HS-5 (cell line): ENCODE measurements at places on chromosomes 16 and 17.

DNA sequence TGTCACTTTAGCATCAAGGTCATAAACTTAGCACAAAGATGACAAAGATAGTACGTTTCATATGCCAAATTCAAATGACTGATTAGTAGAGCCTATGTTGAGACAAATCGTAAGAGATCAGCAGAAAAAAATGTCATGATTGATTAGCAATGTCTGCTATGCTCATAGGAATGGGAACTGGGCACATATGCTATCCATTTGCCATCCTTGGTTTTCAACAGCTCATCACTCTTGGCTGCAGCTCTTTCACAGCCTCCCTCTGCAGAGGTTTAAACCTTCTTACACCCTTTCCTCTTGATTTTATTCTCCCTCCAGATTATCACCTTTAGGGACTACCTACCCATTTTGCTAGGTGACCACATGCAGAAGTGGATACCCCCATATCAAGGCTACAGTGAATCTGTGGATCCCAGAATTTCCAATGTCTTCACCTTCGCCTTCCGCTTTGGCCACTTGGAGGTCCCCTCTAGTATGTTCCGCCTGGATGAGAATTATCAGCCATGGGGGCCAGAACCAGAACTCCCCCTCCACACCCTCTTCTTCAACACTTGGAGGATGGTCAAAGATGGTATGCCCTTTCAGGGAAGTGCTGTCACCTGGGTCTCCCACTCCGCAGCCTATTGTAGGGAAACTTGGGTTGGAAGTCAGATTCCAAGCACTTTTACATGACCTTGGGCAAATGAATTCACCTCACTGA is 16.2 kb downstream of the MPO start:
- DNase-seq: no peak

DNA sequence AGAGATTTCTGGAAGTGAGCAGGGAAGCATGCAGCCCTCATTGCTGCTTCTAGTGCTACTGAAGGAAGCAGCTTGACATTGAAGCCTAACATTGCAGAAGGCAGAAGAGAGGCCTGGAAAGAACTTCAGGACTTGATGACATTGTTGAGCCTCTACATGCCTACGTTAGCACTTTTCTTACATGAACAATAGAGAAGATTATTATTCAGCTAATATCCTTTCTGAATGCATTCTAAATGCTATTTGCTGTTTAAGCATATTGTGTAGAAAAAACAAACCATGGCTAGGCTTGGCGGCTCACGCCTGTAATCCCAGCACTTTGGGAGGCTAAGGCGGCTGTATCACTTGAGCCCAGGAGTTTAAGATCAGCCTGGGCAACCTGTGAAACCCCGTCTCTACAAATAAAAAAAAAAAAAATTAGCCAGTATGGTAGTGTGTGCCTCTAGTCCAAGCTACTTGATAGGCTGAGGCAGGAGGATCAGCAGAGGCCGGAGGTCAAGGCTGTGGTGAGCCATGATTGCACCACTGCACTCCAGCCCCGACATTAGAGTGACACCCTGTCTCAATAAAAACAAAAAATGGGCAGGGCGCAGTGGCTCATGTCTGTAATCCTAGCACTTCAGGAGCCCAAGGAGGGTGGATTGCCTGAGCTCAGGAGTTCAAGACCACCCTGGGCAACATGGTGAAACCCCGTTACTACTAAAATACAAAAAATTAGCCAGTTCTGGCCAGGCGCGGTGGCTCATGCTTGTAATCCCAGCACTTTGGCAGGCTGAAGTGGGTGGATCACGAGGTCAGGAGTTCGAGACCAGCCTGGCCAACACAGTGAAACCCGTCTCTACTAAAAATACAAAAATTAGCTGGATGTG is 2.2 kb upstream of the AURKB start:
- no peak for DNase-seq

GRCh38 chr17:28018439-28019070 is 23.9 kb upstream of the NLK start:
- no peak for DNase-seq

GRCh38 chr16:867421-868385 is 67.2 kb upstream of the GNG13 start:
- DNase-seq: no peak

GRCh38 chr16:81818568-81818896 is 39.4 kb downstream of the PLCG2 start:
- no peak for DNase-seq

- DNase-seq: peak; percentile 42
Observed at GRCh38 chr17:14793237-14793636, 471.9 kb downstream of the PMP22 start.

GRCh38 chr17:52451294-52451861 is 292.9 kb upstream of the CA10 start:
- DNase-seq: no peak

GRCh38 chr17:15048381-15048780 is 216.7 kb downstream of the PMP22 start:
- DNase-seq: no peak

DNA sequence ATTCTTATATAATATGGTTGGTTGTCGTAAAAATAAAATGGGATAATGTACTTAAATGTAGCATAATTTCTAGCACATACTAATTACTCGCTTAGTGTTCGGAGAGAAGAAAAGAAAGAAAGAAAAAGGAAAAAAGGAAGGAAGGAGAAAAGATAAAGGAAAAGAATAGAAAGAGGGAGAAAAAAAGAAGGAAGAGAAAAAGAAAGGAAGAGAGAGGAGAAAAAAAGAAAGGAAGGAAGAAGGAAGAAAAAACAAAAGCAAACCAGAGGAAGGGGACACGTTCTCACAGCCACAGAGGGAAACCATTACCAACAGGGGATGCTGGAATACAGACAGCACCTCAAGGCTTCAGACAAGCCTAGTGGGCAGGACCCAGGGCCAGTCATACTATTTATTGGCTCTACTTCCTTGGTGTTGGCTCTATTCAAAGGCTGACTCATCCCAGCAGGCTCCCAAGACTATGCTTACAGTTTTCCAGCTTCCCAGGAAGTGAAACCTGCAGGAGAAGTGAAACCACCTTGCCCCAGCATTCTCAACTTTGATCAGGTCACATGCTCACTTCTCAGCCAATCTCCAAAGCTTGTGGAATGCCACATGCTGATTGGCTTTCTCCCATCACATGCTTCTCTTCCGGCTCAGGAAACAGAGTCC is 273.5 kb upstream of the IRX5 start:
- DNase-seq: peak; percentile 51

- DNase-seq: no peak
Observed at GRCh38 chr16:17519101-17519955, 48.6 kb upstream of the XYLT1 start.

- no peak for DNase-seq
Observed at GRCh38 chr16:85796152-85796551, 3.2 kb downstream of the EMC8 start.

DNA sequence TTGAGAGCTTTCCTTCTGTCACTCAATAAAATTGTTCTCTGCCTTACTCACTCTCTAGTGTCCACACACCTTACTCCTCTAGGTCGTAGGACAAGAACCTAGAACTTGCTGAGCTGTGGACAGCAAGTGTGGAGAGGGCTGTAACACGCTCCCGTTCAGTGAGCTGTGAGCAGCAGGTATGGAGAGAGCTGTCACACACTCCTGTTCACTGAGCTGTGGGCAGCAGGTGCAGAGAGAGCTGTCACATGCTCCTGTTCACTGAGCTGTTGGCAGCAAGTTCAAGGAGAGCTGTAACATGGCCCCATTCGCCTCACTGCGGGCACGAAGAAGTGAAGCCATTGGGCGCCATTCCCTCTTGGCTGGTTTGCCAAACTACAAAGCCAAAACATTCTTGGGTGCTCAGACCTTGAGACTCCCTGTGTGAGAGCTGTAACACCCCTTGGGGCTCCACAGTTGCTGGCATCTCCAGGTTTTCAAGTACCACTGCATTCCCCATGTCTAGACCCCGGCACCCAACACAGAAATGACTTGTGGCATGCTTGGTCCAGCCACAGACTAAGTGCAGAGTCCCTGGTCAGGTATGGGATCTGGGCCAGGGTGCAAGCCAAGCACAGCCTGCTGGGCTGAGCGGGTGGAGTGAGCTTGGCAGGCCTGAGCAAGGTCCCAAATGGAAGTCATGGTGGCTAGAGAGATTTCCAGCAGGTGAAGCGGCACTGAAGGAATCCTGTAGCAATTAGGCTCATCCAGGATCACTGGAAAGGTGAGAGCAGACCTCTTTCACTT is 608.0 kb upstream of the CDH8 start:
- no peak for DNase-seq

DNA sequence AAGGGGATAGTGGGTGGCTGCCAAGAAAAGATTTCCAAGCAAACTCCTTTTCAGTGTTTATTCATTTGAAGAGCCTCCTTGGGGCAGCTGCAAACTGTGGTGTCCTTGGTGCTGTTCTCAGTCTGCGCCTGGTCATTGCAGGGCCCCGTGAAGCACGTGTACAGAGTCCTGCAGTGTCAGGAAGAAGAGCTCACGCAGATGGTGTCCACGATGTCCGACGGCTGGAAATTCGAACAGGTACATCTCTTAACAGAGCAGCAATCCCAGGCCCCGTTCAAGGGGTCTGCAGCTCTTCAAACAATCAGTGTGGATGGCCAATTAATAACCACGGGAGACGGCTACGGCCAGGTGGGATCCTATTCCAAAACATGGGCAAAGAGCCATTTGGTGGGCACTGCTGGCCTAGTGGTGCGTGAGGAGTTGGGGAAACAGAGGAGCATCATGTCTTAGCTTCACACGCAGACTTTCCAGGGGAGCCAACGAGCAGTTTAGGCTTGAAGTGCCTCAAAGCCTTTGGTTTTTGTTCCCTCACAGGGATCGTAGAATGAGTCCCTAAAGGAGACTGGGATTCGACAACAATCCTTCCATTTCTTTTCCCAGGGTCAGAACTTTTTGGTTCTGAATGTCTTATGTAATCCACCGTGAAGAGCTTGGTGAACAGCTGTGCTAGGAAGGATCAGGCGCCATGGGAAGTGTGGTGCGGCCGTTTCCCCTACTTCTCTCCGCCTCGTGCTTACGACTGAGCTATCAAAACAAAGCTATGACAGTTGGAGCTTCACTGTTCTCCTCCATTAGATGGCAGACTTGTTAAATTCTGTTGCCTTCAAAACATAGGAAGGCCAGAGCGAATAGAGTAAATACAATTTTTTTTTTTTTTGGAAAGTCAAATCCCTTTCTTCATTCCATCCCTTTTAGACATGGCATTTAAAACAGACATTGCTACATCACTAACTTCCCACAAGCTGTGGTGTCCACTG is 12.6 kb downstream of the KCTD2 start:
- DNase-seq: no peak

DNA sequence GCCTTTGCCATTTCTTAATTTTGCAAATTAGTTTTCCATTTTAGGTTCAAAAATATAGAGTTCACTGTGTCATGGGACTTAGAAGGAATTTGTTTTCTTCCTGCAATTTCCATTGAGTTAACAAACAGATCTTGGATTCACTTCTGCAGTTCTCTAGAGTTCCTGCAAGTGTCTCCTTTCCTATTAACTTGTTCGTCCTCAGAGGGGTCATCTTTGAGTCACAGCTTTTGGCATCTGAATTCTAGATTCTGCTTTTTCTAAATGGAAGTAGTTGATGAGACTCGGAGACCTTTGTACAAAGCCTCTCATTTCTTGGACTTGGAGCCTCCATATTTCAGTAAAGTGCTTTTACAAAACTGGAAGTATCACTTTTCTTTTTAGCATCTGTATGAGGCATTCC is 323.3 kb downstream of the BCAS3 start:
- DNase-seq: peak; percentile 4

- no peak for DNase-seq
Observed at GRCh38 chr17:8068736-8069586, 18.6 kb downstream of the ALOX12B start.

DNA sequence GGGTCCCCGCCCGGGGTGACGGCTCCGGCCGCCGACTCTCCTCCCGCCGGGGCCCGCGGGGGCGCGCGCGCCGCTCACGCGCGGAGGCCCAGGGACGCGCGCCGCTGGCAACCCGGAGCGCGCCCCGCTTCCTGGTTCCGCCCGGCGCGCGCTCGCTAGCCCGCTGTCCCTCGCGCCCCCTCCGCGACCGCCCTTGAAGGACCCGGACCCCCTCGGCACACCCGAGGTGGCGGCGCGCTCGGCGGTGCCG is at the start of gene STAT5B:
STAT5B (minus strand) TSS at position 33 of the 250 bp plus-strand sequence. CDS start 44,264 bp downstream, outside the sequence.
- DNase-seq: no peak

- DNase-seq: no peak
Observed at GRCh38 chr17:34596920-34597319, 17.5 kb downstream of the TMEM132E start.

DNA sequence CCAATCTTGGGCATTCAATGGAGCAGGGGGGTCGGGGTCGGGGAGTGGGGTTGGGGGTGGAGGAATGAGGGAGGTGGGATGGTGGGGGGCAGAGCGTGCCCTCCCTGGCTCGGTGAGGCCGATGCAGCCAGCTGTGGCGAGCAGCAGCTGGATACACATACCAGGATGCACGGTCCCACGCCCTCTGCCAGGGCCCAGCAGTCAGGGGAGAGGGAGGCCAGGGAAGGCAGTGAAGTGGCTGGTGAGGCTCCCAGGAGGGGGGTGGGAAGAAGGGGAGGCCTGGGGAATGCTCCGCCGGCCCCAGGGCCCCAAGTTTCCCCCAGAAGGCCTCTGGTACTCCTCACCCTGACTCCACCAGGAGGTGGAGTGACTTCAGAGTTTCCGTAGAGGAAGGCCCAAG is 77.6 kb upstream of the LHX1 start:
- no peak for DNase-seq

- no peak for DNase-seq
Observed at GRCh38 chr16:81938326-81939163, 72.7 kb downstream of the SDR42E1 start.

DNA sequence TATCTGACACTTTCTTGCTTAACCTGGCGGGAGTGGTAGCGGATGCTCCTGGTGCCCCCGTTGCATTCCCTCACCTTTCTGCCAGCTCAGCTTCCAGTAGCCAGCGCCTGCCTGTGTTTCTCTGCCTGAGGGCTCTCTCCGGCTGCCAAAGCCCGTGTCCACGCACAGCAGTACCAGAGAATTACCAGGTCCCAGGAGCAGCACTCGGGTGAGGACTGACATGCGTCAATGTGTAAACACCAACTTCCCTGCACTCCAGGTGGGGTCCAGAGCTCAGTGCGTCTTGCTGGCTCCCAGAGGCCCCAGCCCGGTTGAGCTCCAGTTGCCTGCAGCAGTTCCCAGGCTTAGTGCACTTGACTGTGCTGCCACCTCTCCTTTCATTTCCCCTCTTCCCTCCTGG is 54.8 kb downstream of the CDH13 start:
- no peak for DNase-seq

DNA sequence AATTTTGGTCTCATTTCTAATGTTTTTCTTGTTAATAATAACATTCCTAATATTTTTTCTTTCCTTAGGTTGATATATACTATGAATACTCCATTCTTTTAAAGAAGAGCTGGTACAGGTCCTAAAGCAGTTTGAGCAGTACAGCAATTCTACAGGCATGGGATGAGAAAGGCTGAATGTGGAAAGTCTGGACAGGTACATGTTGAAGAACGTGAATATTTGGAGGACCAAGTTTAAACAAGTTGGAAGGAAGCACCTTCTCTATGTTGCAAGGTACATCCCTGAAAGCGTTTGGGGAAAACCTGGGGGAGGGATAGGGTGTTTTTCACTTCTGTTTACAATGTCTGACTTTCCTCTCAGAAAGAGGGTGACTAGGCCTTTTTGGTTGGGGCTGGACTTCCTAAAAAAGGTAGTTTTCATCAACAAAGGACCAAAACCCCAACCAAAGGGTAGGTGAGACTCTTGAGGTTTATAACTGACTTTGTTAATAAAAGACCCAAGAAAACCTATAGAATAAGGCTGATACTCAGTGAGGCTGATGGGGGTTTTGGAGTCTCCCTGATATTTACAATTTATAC is 95.9 kb upstream of the AXIN2 start:
- DNase-seq: no peak
